ENCODE measurements at places on chromosomes 6 and 20.

DNA sequence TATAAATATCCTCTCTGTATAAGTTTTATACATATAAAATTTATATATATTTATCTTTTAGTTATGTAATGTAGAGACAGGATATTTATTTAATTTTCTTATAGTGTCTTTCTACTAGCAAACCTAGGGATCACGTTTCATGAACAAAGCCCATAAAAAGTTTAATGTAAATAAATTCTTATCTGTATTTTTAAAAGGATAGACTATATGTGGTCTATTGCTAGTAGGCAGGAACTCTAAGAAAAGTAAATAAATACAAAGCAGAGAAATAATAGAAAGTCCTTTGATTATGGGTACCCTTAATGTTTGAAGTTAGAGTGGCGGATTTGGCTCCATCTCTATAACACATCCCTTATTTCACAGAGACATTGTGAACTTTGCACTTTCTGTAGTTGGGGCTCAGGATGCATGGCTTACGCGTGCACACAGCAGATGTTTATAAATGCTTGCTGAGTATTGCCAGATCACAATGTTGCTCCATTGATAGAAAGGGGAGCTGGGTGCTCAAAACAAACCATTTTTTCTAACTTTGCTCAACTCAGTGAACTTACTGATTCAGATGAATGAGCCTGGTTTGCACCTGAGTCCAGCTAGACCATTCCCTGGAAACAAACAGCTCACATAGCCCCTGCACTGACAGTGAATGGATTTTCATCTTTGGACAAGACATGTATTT is 179.1 kb downstream of the SYNE1 start:
- no peak for DNase-seq

DNA sequence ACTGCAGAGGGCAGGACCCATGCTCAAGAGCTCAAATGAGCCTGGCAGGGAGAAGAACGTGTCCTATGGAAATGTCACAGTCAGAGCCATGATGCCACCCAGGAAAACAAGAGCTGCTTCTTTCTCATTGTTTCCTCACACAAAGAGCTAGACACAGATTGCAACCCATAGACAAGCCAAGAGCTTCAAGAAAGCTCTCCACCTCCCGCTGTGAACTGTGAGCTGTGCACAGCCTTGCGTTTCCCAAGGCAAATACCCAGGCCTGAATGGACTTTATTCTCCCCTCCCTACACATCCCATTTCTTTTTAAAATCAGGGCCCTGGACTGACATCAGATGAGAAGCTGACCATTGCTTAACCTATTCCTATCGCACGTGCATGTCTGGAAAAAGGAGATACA is 388.8 kb downstream of the RNGTT start:
- DNase-seq: no peak

DNA sequence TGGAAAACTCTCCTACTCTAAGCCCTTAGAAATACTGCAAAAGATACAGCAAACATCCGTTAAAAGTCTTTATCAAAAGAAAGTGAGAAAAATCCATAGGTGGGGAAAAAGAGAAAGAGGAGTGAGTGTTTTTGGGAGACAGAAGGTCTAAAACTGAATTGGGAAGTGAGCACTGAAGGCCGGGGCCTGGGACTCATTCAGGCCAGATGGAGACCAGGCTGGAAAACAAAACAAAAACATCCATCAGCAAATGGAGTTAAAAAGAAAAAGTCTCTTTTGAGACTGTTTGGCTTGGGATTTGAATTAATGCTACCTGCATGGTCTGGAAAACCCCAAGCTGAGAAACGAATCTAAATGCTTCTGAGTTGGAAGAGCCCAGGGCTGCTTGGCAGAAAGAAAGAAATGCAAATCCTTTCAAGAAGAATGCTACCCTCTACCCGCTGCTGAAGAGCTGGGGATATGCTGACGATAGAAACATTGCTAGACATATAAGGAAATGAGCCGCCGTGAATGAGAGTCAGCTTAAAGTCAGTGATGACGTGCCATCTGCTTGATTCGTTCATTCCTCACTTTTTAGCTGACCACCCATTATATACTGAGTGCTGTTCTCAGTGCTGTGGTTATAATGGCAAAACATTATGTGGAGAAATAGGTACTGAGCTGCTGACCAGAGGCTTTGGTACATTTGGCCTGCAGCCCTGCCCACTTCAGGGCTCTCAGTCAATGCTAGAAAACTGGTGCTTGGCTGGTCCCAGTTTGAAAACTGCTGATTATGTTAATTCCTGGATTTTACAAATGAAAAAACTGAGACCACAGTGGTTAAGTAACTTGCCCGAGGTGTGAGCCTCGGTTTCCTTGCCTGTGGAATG is 28.0 kb upstream of the TULP4 start:
- peak; percentile 54 for DNase-seq

- no peak for DNase-seq
These were observed 1.5 kb downstream of the NEU1 start for GRCh38 chr6:31861150-31861549.
